ENCODE measurements at places on chromosomes 11 and 22.
A peak's percentile ranks its signal among the peaks of the same experiment; 100 is the strongest.

- peak; percentile 73 for DNase-seq
Observed at GRCh38 chr11:61747192-61747966, 5.1 kb upstream of the MYRF start.

- no peak for DNase-seq
Observed at GRCh38 chr11:1750840-1751530, 590 bp upstream of the IFITM10 start.

DNA sequence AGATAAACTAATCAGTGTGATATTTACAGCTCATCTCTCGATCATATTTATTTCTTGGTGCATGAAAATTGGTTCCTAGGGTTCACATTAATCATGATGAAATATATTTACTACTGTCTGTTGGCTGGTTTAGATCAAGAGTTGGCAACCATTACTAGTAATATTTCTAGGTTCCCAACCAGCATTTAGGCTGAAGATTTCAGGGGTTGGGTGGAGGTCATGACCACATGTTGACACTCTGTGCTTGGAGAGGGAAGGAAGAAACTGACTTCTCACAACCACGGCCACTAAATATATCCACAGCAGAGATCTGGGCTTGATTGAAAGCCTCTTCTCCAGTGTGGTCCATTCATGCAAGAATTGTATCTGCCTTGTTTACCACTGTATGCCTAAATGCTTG lies 87.9 kb downstream of the ALX4 start:
- DNase-seq: no peak

DNA sequence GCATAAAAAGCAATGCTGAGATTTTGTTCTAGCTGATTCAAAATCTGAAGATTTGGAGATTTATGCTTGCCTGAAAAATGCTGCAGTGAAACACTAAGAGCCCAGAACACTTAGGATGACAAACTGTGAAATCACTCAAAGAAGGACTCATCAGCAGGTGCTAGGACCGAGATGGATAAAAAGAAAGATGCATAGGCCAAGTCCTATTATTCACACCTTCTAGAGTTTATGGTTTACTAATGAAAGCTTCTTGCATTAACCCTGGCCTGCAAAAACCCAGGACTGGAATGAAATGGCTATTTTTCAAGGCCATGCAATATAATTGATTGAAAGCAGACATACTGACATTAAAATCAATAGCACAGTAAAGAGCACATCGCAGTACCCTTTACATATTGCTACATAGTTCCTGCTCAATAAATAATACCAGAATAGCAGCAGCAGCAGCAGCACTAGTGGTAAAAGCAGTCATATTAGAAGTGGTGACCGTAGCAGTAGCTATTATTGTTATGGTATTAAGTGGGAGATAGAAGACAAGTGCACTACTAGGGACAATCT lies 161.7 kb downstream of the RAB38 start:
- no peak for DNase-seq
